ENCODE measurements at places on chromosomes 16 and 17.

GRCh38 chr16:46830417-46830901 lies 521 bp downstream of the C16orf87 start:
- DNase-seq = no peak

- no peak for DNase-seq
Observed at GRCh38 chr17:53186001-53186400, 636.7 kb upstream of the KIF2B start.

DNA sequence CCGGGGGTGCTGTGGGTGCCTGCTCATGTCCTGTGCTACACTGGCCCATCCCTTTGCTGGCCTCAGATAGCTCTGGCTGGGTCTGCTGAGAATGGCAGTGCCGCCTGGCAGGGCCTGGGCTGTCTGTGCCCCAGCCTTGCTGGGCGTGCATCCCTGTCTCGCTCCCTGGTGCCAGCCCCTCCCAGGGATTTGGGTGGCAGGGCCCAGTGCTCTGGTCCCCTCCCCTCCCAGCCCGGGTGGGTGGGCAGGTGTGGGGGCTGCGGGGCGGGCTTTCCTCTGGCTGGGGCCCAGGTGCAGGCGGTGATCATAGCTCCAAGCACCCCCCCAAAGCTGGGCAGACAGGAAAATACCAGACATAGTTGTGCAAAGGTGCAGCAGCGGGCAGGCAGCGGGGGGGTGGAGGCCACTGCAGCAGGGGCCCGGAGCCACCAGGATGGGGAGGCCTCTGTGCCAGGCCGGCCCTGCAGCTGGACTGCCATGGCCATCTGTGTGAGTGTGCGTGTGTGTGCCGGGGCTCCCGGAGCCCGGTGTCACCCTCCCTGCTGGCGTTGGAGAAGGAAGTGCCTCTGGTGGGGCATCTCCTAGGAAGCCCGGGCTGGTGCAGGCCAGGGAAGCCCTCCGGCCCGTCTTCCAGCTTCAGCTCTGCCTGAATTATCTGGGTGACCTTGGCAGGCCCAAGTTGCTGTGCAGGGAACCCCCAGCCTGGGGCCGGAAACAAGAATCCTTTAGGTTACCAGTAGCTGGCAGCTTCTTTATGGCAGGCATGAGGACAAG lies 7.4 kb downstream of the GLIS2 start:
- no peak for DNase-seq

DNA sequence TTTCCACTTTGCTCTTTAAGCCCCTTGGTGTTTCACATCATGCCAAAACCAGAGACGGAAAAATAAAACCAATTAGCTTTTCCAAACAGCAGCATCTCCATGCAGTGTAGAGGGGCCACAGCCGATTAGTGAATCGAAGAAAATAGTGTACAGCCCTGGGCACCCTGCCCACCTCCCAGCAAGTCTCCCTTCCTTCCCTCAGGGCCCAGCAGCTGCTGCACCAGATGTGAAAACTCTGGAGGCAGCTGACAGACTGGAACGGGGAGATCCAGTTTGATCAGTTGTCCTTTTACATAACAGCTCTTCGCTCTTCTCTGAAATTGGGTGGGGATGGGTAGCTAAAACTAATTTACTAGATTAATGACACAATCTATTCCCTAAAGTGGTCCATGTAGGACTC lies 19.3 kb downstream of the TMEM11 start:
- DNase-seq = no peak

GRCh38 chr17:74921026-74921681 lies 1.9 kb downstream of the USH1G start:
- no peak for DNase-seq

DNA sequence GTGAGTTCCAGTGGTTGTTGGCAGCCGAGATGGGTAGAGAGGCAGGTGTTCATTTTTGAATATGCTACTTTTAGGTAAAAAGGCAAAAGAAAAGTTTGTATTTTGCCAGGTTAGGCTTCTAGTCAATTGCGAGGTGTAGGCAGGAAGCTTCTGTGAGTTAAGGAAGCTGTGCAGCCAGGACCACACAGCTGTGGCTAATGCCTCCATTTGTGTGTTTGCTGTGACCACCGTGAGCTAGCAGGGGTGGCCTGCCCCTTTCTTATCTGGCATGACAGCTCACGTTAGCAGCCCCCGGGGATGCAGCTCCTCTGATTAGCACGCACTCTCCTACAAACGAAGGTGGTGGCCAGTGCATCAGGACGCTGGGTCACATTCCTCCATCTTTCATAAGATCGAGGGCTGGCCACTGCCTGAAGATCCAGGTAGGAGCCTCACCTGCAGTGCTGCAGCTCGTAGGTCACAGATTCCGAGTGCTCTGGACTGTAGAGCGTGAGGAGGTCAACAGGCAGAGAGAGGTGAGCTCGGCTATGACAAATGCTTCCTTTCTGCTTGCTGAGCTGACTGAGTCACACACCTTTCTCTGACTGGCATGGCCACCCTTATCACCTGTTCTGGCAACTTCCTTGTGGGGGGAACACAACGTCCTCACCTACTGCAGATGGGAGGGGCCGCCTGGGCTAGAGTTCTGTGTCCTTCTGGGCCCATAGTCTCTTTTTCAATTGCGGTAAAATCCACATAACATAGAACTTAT lies 244.4 kb downstream of the HS3ST3B1 start:
- DNase-seq = no peak

- no peak for DNase-seq
Observed at GRCh38 chr16:11799509-11800381, 2.7 kb upstream of the ZC3H7A start.

GRCh38 chr17:49148171-49148570 lies 15.6 kb downstream of the B4GALNT2 start:
- DNase-seq = no peak

DNA sequence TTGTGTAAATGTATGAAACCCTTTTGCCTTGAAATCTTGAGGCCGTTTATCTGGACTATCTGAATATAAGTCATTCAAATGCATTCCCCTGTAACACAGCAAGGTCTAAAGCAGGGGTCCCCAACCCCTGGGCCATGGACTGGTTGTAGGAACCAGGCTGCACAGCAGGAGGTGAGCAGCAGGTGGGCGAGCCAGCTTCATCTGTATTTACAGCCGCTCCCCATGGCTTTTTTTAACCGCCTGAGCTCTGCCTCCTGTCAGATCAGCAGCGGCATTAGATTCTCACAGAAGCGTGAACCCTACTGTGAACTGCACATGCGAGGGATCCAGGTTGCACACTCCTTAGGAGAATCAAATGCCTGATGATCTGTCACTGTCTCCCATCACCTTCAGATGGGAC lies 24.1 kb downstream of the DNAH3 start:
- DNase-seq = no peak

GRCh38 chr16:86090461-86091170 lies 191.7 kb downstream of the IRF8 start:
- no peak for DNase-seq

DNA sequence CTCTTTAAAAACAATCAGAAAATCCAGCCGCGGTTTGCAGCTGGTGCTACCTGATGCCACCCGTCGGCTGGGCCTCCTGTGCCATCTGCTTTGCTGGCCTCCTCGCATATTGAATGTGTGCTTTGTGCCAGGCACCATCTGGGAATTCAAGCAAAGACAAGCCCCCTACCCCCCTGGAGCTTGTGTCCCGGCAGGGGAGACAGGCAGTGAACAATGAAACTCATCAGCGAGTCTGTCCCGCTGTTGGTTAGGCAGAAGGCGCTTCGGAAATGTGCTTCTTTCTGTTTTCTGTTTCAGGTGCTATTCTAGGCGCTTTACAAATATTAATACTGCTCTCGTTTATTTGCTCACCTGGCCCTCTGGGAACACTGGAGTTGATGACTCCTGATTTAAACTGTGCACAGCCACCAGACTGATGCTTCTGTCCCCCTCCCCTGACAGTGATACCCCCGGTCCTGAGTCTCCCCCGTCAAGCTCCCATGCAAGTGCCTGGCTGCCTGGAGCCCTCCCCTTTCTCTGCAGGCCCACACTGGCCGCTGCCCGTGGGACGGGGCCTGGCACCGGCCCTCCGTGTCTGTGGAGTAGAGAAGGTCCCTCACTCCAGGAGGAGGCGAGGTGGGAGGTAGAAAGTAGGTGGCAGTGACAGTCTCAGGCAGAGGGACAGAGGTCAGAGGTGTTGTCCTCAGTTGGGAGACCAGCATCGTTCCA lies 126.1 kb upstream of the PLCG2 start:
- no peak for DNase-seq

- no peak for DNase-seq
Observed at GRCh38 chr17:16313139-16314090, 39.9 kb downstream of the CENPV start.

- no peak for DNase-seq
Observed at GRCh38 chr17:81250286-81251093, 11.4 kb downstream of the NDUFAF8 start.

DNA sequence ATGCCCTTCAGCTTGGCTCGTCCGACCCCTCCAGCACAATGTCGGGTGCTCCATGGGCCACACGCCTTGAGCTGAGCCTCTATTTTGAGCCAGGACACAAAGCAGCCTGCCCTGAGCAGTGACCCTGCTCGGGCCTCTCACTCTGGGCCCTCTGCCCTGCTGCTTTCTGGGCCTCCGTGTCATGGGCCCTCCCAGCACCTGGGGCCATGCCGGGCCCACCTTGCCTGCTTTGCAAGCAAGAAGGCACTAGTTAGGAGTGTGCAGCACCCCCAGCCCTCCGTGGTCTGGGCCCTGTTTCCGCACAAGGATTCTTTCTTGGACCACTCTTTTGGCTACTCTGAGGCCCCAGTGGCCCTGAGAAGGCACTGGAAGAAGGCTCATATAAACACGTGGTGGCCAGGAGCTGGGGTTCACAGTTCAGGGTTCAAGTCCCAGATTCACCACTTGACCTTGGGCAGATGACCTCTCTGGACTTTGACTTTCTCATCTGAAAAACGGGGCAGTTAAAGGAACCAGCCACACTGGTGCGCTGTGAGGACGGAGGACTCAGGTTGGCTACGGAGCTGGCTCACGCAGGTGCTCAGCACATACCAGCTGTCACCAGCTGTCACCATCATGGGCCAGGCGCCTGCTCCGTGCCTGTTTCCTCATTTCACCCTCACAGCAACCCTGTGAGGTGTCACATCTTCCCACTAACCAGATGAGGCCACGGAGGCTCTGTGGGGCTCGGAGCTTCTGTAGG lies 166.0 kb upstream of the GSE1 start:
- no peak for DNase-seq

DNA sequence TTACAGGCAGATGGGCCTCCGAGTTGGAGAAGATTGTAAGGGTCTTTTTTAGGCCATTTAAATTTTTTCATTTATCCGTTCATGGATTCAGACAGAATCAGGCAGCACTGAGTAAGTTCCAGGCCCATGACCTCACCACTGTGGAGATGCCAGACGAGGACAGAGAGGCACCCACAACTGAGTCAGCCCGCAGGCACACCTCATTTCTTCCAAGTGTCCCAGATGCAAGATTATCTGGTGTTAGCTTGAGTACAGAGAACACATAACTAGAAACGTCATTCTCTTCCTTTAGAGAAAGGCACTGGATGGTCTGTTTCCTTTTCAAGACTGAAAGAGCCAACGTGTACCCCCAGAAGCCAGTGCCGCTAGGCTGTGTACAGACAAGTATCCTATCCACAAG lies 16.9 kb downstream of the CLEC16A start:
- no peak for DNase-seq

GRCh38 chr17:43813386-43813785 lies 19.6 kb downstream of the MPP3 start:
- DNase-seq = no peak

- no peak for DNase-seq
Observed at GRCh38 chr17:44832805-44833204, 2.7 kb upstream of the GJC1 start.

DNA sequence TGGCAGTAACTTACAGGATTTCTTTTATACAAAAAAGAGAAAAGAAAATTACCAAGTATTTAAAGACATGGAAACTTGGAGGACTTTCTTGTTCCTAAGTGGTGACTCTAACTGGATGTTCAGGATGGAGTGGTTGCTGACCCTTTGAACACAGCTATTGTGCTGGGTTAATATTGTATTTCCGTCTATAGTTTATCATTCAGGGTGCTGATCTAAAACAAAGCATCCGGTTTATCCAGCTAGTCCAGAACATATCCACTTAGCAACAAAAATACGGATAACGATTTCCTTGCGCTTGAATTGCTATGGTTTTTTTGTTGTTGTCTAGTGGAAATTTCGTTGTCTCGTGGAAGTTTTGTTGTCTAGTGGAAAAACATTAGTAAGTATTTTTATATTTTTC lies 38.2 kb downstream of the SNTB2 start:
- DNase-seq = no peak

GRCh38 chr16:74865922-74866598 lies 91.4 kb upstream of the FA2H start:
- no peak for DNase-seq
